ENCODE measurements at places on chromosomes 12 and 14.

GRCh38 chr12:69163681-69164362, 75.5 kb upstream of the CPSF6 start:
- DNase-seq, result no peak
- no peak overlapping the region for H3K27ac ChIP-seq
- H3K27me3 ChIP-seq, result no peaks in the 10 kb centered on the region
- H3K4me1 ChIP-seq, result no peaks in the 10 kb centered on the region

GRCh38 chr12:92199819-92200576, 54.4 kb upstream of the BTG1 start:
- no peak overlapping the region for H3K4me3 ChIP-seq
- peaks cover 4% of the 10 kb centered on the region for H3K4me1 ChIP-seq
- no peak for DNase-seq
- H3K36me3 ChIP-seq, result no peaks in the 10 kb centered on the region
- no peaks in the 10 kb centered on the region for H3K27me3 ChIP-seq

DNA sequence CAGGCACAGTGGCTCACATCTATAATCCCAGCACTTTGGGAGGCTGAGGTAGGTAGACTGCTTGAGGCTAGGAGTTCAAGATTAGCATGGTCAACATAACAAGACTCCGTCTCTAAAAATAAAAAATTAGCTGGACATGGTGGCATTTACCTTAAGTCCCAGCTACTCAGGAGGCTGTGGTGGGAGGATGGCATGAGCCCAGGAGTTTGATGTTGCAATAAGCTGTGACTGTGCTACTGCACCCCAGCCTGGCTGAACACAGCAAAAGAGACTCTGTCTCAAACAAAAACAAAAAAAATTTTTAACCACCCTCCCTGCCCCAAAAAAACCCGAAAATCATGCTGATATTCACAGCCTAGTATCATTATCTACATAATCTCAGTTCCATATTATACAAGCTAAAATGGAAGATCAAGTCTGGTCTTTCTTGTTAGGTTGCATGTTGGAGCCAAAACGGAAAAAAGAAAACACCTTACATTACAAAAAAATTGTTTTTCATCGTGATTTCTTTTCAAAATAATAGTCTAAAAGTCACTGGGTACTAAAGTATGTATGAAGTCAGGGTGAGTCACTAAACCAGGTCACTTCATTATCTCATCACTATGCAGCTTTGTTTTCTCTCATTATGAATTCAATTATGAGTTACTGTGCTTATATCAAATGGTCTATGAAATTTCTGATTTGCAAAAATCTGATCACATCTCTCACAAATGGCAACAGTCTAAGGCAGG, 13.8 kb downstream of the GXYLT1 start:
- no peaks in the 10 kb centered on the region for H3K36me3 ChIP-seq
- DNase-seq, result no peak

- H3K27ac ChIP-seq, result no peak overlapping the region
- no peak for DNase-seq
- H3K36me3 ChIP-seq, result no peaks in the 10 kb centered on the region
- no peaks in the 10 kb centered on the region for H3K4me1 ChIP-seq
These were observed 21.1 kb downstream of the GSC start for GRCh38 chr14:94748667-94749347.

DNA sequence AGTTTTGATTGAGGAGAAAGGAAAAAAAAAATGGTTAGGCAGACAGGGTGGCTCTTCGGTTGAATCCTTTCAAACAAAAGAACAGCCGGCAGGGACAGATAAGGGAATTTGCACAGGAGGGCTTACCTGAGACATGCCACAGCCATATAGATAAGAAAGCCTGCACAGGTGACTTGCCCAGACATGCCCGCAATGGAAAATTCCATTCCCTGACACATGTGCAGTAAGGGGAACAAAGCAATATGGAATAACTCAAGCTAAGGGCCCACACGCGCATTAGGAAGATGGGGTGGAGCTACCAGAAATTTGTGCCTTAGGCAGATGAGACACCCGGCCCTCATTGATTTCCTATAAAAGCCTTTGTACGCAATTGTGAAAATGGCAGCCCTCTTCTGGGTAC, 86.7 kb downstream of the TMEM260 start:
- H3K4me3 ChIP-seq, result no peak overlapping the region
- H3K4me1 ChIP-seq, result no peaks in the 10 kb centered on the region
- H3K27ac ChIP-seq, result no peak overlapping the region
- H3K36me3 ChIP-seq, result no peaks in the 10 kb centered on the region
- H3K27me3 ChIP-seq, result no peaks in the 10 kb centered on the region

DNA sequence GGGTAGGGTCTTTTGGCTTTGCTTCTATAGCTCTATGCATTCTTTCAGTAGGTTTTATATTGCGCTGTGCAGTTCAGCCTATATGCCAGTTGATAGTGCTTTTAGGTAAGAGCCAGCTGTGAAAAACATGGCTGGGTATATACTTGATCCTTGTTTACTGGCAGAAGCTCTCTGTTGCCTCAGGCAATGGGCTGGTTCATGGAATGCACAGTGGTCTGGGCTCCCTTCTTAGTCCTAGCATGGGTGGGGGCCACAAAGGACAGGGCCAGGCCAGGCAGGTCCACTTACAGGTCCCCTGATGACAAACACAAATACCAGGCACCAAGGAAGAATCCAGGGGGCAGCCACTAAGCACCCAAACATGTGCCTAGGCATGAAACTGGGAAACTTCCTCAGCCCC, 240.7 kb downstream of the SEC23A start:
- no peak overlapping the region for H3K4me3 ChIP-seq
- no peaks in the 10 kb centered on the region for H3K36me3 ChIP-seq
- H3K27me3 ChIP-seq, result no peaks in the 10 kb centered on the region
- H3K4me1 ChIP-seq, result no peaks in the 10 kb centered on the region
- no peak overlapping the region for H3K27ac ChIP-seq

- no peaks in the 10 kb centered on the region for H3K27me3 ChIP-seq
- no peaks in the 10 kb centered on the region for H3K4me1 ChIP-seq
- H3K36me3 ChIP-seq, result no peaks in the 10 kb centered on the region
These were observed 42.9 kb downstream of the CMAS start for GRCh38 chr12:22088886-22089285.

- no peaks in the 10 kb centered on the region for H3K27me3 ChIP-seq
- no peaks in the 10 kb centered on the region for H3K36me3 ChIP-seq
- peaks cover 6% of the 10 kb centered on the region for H3K4me1 ChIP-seq
- no peak overlapping the region for H3K27ac ChIP-seq
- no peak overlapping the region for H3K4me3 ChIP-seq
These were observed 5.1 kb downstream of the BCL7A start for GRCh38 chr12:122026706-122027333.

DNA sequence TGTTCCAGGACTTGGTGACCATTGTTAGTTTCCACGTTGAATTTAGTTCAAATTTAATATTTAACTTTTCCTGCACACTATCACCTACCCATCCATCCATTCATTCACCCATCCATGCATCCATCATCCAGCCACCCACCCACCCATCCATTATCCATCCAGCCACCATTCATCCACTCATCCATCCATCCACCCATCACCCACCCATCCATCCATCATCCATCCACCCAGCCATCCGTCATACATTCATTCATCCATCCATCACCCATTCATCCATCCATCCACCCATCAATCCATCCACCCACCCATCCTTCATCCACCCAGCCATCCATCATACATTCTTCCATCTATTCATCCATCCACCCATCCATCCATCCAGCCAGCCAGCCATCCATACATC, 21.8 kb downstream of the NOC4L start:
- H3K4me3 ChIP-seq, result no peak overlapping the region
- H3K27me3 ChIP-seq, result no peaks in the 10 kb centered on the region
- no peaks in the 10 kb centered on the region for H3K36me3 ChIP-seq
- H3K4me1 ChIP-seq, result peaks cover 13% of the 10 kb centered on the region
- no peak overlapping the region for H3K27ac ChIP-seq
- no peak for DNase-seq

- no peaks in the 10 kb centered on the region for H3K36me3 ChIP-seq
- no peaks in the 10 kb centered on the region for H3K4me1 ChIP-seq
- no peak overlapping the region for H3K27ac ChIP-seq
- H3K4me3 ChIP-seq, result no peak overlapping the region
These were observed 703.0 kb upstream of the TBX3 start for GRCh38 chr12:115386946-115387345.

DNA sequence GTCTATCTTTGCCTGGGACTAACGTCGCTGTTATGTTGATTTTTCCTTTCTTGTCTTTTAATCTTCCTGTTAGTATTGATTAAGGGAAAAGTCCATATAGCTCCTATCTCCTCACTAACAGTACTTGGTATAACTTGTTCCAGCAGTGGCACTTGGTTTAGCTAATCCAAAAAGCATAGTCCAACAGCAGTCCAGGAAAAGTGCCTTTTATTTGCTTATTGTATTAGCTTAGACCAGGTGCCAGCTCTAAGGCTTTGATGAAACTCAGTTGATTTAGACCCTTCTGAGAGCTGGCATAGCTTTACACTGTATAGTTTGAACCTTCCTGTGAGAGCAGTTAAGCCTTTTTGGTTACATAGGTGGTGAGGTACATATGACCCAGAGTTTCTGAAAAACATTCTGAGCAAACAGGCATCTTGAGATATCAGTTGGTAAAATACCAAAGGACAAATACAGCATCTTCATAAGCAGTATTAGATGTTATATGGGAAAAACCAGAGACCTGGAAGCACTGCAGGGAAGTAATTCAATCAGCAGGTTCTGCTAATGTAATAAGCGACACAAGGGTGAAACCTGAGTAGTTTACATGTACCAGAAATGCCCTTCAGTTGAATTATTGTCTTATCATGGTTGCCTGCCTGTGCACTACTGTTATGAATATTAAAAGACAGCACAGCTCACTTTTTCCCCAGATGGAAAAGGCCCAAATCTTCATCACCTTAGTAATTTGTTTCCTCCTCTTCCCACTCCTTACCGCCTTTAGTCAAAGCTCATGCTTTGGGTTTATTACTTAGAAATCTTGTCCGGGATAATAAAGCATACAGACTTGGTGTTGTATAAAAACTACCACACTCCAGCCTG, 13.0 kb downstream of the PELI2 start:
- no peaks in the 10 kb centered on the region for H3K36me3 ChIP-seq
- no peaks in the 10 kb centered on the region for H3K27me3 ChIP-seq
- H3K27ac ChIP-seq, result no peak overlapping the region
- no peak for DNase-seq

- H3K4me1 ChIP-seq, result peaks cover 5% of the 10 kb centered on the region
These were observed 17.8 kb downstream of the SMOC1 start for GRCh38 chr14:69896972-69897371.

- H3K27ac ChIP-seq, result no peak overlapping the region
- H3K4me3 ChIP-seq, result no peak overlapping the region
- H3K36me3 ChIP-seq, result no peaks in the 10 kb centered on the region
- peaks cover 11% of the 10 kb centered on the region for H3K4me1 ChIP-seq
- DNase-seq, result no peak
These were observed 1.8 kb upstream of the AQP5 start for GRCh38 chr12:49959685-49960473.

- H3K27me3 ChIP-seq, result no peaks in the 10 kb centered on the region
- H3K36me3 ChIP-seq, result no peaks in the 10 kb centered on the region
- no peak overlapping the region for H3K27ac ChIP-seq
- H3K4me3 ChIP-seq, result peak overlapping the region; percentile 7
These were observed 43.6 kb upstream of the LHX5 start for GRCh38 chr12:113515082-113515856.

DNA sequence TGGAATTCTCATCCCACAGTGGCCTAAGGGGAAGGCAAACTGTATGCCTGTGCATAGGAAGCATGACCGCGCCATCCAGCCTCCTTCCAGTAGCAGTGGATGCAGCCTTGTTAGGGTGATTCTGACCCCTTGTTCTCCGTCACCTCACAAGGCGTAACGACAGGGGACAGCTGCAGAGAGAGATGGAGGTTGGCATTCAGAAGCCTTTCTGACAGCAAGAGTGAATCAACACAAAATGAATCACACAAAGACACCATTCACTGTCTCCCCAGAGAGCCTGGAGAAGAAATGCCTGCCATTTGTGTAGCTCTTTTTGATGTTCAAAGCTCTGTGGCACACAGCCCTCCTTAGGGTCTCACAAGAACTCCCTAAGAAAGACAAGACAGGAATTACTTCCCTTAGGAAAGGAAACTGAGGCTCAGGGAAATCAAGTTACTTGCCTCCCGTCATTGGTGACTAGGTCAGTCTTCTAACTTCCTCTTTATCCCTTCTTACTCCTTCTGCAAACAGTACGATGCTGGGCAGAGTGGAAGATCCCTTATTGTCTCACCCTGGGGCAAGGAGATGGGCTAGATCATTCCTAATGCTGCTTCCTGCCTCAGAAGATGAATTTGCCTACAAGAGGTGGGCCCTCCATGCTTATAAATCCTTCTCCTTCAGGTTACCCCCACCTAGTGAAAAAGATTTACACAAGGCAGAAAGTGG, 280.9 kb downstream of the CACNA1C start:
- peaks cover 91% of the 10 kb centered on the region for H3K4me1 ChIP-seq
- peak overlapping the region; percentile 72 for H3K27ac ChIP-seq
- no peaks in the 10 kb centered on the region for H3K27me3 ChIP-seq
- H3K36me3 ChIP-seq, result no peaks in the 10 kb centered on the region
- no peak overlapping the region for H3K4me3 ChIP-seq
- DNase-seq, result no peak

GRCh38 chr12:72197790-72198189, 74.4 kb upstream of the TRHDE start:
- no peak overlapping the region for H3K27ac ChIP-seq
- no peak for DNase-seq
- no peaks in the 10 kb centered on the region for H3K36me3 ChIP-seq
- no peaks in the 10 kb centered on the region for H3K4me1 ChIP-seq
- H3K4me3 ChIP-seq, result no peak overlapping the region

GRCh38 chr12:55940065-55940732, 9.2 kb downstream of the DGKA start:
- peak; percentile 60 for DNase-seq
- H3K4me3 ChIP-seq, result peak overlapping the region; percentile 57
- peaks cover 12% of the 10 kb centered on the region for H3K36me3 ChIP-seq
- no peak overlapping the region for H3K27ac ChIP-seq
- peaks cover 14% of the 10 kb centered on the region for H3K4me1 ChIP-seq
- no peaks in the 10 kb centered on the region for H3K27me3 ChIP-seq

DNA sequence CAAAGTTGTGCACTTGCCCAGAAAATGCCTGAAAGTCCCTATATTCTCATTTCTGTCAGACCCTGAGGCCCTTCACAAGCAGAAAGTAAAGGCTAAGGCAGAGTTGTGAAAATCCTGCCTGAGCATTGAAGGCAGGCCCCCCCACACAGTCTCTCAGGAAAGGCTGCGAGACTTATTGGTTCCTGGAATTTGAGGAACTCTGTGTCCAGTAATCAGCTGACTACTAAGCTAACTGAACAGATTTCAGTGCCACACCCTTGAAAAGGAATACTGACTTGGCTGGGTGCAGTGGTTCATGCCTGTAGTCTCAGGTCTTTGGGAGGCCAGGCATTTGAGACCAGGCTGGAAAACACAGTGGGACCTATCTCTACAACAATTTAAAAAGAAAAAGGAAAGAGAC, 21.1 kb upstream of the PPP2R5E start:
- H3K27me3 ChIP-seq, result no peaks in the 10 kb centered on the region
- H3K4me1 ChIP-seq, result no peaks in the 10 kb centered on the region
- H3K27ac ChIP-seq, result no peak overlapping the region
- no peak for DNase-seq

DNA sequence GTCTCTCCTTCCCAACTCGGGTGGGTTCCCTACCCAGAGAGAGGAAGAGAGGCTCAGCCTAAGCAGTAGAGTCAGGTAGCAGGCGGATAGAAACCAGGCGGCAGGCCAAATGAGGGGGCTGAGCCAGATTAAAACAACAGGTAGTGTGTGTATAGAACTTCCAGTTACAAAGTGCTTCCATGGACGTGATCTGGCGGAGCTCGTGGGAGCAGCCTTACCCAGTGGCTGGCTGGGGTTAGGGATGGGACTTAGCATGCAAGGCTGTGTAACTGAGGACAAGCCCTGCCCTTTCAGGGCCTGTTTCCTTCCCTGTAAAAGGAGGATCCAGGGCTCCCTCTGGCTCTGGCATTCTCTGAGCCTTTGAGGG, 8.3 kb downstream of the KRT80 start:
- no peak for DNase-seq
- H3K27ac ChIP-seq, result no peak overlapping the region
- H3K27me3 ChIP-seq, result no peaks in the 10 kb centered on the region
- no peak overlapping the region for H3K4me3 ChIP-seq

All from thoracic aorta (tissue), 2 donors.